ENCODE measurements at places on chromosomes 6 and 20. TPM values are rescaled to one million over a fixed set of nuclear protein-coding genes. Genes with fewer than 3 reads are reported as not detected.

DNA sequence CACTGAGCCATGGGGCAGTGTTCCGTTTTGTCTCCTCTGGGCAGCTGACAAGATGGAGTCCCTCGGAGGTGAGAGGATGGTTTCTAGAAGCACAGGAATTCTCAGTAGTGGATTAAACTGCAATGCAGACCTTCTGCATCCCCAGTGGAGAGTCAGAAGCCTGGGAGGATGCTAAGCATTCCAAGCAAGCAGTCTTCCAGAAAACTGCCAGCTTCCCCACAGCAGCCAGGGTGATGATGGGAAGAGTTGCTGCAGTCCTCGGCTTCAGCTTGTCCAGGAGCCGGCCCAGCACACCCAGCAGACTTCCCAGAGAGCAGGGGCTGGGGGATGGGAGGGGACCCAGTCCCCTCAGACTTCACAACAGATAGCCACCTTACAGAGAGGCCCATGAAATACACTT is 163.6 kb downstream of the LY86 start:
- no peak for DNase-seq

- DNase-seq: no peak
Observed at GRCh38 chr20:46122516-46123481, 4.7 kb downstream of the CD40 start.

DNA sequence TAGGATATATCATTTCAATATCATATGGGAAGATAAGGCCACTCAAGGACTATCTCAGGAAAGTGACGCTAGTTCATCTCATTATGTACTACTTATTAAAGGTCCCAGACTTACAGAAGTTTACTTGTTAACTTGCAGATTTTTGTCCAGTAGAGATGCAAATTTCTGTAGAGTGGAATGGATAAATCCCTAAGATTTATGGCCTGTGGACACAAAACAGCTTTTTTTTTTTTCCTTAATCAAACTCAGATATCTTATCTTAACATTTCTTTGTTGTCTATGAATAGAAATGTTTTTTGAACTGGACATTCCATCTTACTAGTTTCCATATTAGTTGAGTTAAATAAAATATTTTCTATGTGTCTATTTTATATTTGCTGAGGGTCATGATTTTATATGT is 110.5 kb upstream of the MAP7 start:
- no peak for DNase-seq

DNA sequence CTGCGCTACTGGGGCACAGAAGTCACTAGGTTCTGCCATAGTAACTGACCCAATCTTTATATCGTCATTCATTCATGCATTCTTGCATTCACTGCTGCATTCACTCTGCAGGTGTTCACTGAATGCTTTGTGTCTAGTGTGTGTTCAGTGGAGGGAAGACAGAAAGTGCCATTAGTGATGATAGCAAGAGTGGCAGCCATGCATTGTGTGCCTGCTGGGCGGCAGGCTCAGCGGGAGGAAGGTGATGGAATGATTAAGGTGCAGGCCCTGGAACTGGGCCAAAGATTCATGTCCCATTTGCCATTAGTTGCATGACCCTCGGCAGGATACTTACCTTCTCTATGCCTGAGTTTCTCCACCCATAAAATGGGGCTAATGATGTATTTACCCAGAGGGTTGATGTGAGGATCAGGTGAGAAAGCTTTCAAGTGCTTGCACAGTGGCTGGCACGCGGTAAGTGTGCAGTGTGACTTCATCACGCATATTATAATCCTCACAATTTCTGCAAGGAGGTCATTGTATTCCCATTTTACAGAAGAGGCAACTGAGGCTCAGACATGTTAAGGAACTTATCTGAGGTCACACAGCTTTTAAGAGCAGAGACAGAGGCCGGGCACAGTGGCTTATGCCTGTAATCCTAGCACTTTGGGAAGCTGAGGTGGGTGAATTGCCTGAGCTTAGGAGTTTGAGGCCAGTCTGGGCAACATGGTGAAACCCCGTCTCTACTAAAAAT is 40.1 kb downstream of the ITPR3 start:
- no peak for DNase-seq

GRCh38 chr6:80156221-80156620 is 49.8 kb downstream of the BCKDHB start:
- DNase-seq: no peak

TFAP2D gene
- not detected for total RNA-seq

PTPRT gene
- 0.60 TPM for total RNA-seq

KCNK16 gene
- total RNA-seq: not detected

IP6K3 gene
- 0.47 TPM for total RNA-seq
